Activated CD4-positive, alpha-beta T cell treated with anti-CD3 and anti-CD28 coated beads for 1 hour (primary cell): ENCODE measurements at places on chromosomes 3 and 15.

DNA sequence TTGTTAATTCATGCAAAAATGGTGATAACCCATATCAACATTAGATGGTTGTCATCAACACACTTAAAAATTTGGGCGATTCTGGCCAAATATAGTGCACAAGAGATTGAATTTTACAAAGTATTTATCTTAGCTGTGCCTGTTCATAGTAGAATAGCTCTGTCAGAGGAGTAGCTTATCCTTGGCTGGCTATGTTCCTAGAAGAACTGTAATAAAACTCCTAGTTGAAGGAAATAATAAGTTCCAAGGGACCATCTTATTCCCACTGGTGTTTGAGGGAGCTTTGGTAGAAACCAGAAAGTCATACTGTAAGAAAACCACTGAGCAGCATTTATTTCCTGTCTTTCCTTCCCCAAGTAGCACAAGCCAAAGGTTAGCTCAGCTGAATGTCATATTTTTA, 201.8 kb downstream of the GRM7 start:
- no peak for DNase-seq

GRCh38 chr3:17805461-17805940, 63.1 kb upstream of the TBC1D5 start:
- no peak for DNase-seq

DNA sequence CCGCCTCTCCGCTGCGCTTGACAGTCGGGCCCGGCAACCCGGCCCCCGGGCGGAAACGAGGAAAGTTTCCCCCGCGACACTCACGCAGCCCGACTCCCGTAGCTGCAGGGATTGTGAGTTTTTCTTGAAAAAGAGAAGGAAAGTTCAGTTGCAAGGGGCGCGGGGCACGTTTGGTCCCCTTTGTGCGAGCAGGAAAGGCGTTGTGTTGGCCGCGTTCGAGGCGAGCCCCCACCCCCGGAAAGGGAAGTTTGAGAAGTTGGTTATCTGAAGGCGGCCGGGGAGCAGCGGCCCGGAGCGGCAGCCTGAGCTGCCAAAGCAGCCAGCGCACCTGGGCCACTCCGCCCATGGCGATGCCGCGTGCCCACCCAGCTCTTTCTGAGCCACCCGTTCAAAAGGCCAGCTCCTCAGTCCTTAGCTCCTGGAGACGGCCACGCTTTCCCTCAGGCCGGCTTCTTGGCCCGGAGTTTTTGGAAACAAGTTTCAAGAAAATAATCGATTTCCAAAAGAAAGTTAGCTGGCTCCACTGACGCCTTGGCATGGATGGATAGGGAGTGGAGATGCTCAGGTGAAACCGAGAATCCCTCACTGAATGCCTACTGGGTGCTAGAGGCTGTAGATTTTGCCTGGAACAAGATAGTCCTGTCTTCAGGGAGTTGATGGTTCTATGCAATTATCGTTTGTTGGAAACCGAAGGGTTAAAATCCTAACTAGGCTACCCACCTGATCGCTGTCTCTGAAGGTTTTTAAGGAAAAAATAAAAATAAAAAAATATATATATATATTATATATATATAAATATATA, 832 bp downstream of the TGFBR2 start:
- peak; percentile 48 for DNase-seq

DNA sequence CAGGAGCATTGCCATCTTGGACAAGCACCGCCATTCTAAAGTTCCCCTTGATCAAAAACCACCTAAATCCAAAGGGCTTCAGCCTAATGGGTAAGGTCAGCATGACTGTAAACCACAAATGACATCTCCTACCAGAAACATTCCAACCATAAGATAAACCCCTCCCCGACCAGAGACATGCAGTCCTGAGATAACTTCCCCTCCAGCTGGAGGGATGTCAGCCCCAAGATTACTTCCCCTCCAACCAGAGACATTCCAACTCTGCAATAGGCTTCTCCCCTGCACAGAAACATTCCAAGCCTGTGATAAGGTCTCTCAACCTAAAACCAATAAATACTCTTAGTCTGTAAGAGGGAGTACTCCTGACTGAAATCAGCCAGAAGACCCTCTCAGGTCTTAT, 62.7 kb upstream of the DNAJC19 start:
- DNase-seq = no peak

DNA sequence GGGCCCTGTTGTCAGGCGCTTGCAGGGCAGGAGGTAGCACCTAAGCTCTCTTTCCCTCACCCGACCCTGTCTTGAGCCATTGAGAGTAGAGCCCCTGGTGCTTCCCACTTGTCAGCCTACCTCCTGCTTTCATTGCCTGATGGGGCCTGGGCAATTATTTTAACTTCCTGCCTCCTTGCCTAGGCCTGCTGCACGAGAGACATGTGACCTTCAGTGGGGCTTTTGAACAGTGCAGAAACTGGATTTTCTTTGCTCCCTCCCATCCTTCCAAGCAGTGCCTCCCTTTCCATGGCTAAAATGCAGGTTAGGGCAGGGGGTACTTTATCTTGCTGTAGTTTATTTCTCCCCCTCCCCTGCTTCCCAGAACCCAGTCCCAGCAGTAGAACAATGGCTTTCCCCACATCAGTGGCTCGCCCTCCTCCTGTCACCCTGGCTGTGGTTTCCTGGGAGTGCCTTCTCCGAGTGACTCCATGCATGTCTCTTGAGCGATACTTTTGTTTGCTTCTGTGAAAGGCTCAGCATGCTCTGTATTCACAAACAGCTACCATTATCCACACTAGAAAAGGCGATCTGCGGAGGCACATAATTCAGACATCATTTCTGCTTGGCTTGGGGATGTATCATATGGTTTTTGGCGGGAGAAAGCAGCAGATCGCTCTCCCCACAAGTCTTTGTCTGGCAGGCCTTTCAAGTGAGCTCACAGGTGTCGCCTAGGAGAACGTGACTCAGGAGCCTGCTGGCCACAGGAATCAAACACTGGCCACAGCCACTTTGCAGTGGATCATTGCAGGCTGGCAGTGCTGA, 24.1 kb downstream of the PDIA5 start:
- DNase-seq = no peak

DNA sequence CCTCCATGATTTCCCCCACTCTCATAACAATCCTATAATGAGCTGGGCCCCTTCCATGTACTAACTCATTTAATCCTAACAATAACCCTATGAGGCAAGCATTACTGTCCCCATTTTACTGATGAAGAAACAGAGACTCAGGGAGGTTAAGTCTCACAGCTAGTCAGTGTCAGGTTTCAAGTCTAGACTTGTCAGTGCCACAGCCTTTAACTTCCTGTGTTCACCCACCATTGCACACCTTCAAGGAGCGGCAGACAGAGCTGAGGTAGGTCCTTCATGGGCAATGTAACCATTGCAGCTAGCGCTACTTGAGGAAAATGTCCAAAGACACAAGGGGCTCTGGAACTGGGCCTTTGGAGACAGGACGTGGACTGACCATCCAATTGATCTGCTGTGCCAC, 105.8 kb upstream of the CTNNB1 start:
- no peak for DNase-seq

DNA sequence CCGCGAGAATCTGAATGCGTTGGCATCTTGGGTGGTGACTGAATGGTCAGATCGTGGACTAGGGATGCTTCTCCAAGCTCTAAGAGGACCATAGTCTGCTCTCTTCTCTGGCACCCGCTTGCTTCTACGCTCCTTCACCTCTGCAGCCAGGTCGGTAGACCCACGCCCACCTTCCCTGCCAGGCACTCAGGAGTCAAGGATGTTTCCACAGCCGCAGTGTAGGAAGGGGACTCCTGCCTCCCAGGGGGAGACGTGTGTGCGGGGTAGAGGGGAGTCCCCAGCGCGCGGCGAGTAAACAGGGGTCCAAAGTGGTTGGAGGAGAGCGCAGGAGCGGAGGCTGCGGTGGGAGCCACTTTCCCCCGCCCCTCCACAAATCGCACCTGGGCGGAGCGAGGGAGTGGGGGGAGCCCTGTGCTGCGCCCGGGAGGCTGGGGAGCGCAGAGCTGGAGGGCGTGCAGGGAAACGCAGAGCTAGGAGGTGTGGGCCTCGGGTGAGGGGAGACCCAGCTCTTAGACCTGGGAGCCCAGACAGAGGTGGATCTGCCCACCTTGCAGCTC, 1.7 kb downstream of the LRRC3B start:
- no peak for DNase-seq

- DNase-seq = no peak
These were observed 125.0 kb downstream of the ANO10 start for GRCh38 chr3:43496740-43497375.

DNA sequence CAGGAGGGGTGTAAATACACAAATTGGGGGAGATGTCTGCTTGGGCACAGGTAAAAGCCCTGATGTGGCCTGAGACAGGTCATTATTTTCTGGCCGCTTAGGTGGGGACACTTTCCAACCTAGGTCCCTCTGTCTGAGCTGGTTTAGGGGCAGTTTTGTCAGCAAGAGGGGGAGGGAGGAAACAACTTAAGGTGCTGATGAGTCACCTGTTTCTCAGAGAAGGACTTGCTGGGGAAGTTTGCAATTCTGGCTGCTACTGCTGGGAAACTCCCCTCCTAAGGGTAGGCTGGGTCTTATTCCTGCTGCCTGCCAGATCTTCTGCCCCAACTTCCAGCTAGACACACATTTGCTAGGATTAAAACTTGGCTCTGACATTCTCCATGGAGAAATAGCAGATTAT, 4.8 kb upstream of the RHOV start:
- DNase-seq = no peak

GRCh38 chr15:67836477-67836876, 3.4 kb downstream of the RNU6-1 start:
- peak; percentile 29 for DNase-seq

DNA sequence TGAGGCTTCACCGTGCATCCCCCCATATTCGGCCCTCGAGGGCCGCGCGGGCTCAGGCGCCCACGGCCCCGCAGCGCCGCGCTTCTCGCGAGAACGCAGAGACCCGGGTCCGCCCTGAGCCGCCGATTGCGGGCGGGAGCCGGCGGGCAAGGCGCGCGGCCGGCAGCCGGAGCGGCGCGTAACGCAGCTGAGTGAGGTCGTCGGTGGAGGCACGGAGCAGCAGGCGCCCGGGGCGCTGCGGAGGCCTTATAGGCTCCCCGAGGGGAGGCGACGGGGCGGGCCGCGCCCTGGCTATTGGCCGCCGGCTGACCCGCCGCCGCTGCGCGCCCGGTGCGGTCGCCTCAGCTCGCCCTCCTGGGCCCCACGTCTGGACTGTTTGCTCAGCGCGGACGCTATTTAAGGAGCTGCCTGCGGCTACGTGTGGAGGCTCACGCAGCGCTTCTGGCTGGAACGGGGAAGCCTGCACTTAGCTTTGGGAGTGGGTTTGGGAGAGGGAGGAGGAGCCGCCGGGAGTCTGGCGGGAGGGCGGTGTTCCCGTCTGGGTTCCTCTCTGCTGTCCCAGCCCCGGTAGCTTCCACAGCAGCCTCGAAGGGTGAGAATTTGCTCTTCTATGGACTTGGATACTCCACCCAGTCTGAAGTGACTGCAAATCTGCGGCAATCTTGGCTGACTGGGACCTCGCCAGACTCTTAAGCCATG, at the start of gene PLOD2:
PLOD2 (minus strand) TSS at position 221 of the 699 bp plus-strand sequence; CDS start at position 26, 195 bp downstream.
- DNase-seq = no peak

DNA sequence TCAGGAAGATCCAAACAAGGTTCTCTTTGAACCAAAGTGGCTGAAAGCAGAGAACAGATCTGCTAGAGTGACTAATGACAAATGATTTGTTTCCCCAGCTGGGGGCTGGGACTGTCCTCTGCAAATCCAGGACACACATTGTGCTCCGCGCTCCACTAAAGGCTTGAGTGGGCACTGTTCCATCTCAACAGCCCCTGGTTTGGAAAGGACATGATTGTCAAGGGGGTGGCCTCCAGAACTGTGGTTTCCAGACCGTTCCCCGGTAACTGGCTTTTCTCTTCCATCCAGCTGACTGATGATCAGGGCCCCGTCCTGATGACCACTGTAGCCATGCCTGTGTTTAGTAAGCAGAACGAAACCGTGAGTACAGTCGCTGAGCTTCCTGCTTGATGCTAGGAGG, 91.0 kb downstream of the LRTM1 start:
- no peak for DNase-seq

GRCh38 chr3:154113609-154114008, 7.6 kb upstream of the ARHGEF26 start:
- no peak for DNase-seq

- peak; percentile 72 for DNase-seq
These were observed 691 bp downstream of the MAP2K1 start for GRCh38 chr15:66387163-66388042.

GRCh38 chr15:43346305-43346704, 15.9 kb upstream of the LCMT2 start:
- DNase-seq = no peak

DNA sequence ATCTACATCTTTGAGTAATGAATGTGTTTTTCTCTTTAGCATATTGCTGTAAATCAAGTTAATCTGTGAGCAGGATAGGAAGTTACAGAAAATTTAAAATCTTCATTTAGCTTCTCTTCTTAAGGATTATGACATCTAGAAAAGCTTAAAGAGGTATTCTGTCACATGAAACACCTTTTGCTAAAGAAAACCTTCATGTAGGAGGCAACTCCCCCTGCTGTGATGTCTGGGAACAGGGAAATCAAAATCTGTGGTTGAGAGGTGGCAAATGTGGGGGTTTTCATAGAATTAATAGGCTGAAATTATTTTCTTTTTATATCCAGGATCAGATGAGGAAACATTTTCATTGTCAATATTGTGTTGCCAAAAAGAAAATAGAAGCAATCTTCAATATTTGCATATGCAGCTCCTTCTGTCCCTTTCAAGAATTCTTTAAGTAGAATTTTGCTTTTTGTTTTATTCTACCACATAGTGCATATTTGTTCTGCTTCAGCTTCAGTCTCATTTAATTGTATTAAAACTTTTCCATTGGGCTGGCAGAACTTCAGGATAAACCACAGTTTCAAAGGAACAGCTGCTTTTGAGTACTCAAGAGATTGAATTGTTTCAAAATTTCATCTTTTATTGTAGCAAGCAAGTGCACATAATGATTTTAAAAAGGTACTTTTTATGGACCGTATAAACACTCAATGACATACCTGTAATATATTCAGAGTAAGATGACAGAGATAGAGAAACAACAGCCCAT, 128.4 kb downstream of the RAP2B start:
- DNase-seq = no peak

GRCh38 chr15:42628761-42629160, 53.4 kb downstream of the STARD9 start:
- DNase-seq = no peak

DNA sequence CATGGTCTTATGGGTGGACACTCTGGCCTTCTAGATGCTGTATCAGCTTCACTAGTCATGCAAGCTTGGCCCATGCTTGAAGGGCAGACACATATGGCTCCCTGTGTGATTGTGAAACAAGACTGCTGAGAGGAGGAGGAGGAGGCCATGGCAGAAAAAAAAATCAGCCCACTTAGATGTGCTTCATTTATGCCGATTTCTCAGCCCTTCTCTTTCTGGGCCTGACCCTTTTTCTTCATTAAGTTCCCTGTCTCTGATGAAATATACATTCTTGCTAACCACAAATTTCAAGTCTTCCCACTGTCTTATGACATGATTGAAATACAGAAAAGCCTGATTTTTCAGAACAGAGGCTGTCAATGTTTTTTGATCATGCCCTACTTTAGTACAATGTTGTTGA, 213.0 kb upstream of the FEZF2 start:
- DNase-seq = no peak
